ENCODE measurements at places on chromosomes 12 and 14.

GRCh38 chr14:100547633-100548294 lies 39.5 kb downstream of the BEGAIN start:
- DNase-seq = peak; percentile 20

- DNase-seq = peak; percentile 24
These were observed at the start of gene NCOR2 for GRCh38 chr12:124566997-124567672. NCOR2 (minus strand) TSS chr12:124567612; CDS start chr12:124495251, 72,361 bp downstream.

GRCh38 chr14:96001866-96002497 lies 37.2 kb upstream of the C14orf132 start:
- DNase-seq = no peak

GRCh38 chr14:21804981-21805380 lies 131.4 kb upstream of the OR4E1 start:
- DNase-seq = no peak

GRCh38 chr12:126700096-126700495 lies 1566.9 kb upstream of the TMEM132C start:
- no peak for DNase-seq

- no peak for DNase-seq
These were observed 9.7 kb downstream of the MYH6 start for GRCh38 chr14:23398348-23398747.

- no peak for DNase-seq
These were observed 204.7 kb downstream of the EPS8 start for GRCh38 chr12:15584366-15585041.

GRCh38 chr14:29518335-29518734 lies 409.3 kb downstream of the PRKD1 start:
- DNase-seq = no peak

DNA sequence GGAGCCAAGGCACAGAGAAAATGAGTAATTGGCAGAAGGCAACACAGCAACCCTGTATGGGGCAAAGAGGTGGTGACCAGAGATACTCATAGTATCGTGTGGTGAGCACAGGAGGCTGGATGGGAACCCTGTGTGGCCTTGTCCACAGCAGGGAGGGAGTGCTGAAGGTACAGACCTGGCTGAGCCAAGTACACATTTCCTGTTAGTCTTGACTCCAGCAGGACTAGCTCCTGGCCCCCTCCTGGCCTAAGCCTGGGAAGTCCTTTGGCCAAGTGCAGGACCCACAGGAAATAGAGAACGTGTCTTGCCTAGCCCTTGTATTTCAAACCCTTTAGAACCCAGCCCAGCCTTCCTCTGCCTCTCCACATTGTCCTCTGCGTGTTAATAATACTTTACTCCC lies 289.8 kb upstream of the PWP1 start:
- DNase-seq = no peak

- DNase-seq = no peak
These were observed 69.2 kb downstream of the PTPRQ start for GRCh38 chr12:80513211-80513610.

DNA sequence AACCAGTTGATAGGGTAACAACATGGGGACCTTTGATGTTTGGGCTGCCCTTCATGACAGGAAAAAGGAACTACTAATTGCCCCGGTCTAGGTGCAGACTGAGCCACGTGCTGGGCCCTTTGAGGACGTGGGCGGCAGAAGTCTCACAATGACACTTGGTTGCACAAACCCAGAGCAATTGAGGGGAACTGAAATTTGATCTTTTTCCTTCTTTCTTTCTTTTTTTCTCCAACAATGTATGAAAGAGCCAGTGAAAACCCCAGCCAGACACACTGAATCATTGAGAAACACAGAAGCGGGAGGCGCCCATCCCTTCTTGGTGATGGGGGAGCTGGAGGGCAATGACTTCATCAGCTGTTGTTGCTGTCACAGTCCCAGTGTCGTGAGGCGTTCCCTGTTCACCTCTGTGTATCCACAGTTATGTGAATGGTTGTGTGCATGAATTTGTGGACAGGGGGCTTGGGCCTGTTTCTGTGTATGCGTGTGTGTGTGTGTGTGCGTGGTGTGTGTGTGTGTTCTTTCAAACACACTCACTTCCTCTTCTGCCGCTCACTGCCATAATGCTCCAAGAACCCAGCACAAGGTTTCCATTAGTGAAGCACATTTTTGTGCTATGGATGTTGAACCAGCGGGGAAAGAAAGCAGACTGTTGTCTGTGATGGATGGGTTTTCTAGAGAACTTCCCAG lies 137.5 kb upstream of the CCND2 start:
- DNase-seq = no peak

Measured in stimulated activated CD8-positive, alpha-beta memory T cell treated with anti-CD3 and anti-CD28 coated beads, Interleukin-2, amount 100 ng/mL, for 1 hour (primary cell).